ENCODE measurements at places on chromosomes 7 and 10. TPM values are rescaled to one million over a fixed set of nuclear protein-coding genes. Genes with fewer than 3 reads are reported as not detected.

The FAM131B gene
- total RNA-seq: 0.48 TPM

The DNAJC12 gene
- total RNA-seq: 2.6 TPM

The LRIT1 gene
- not detected for total RNA-seq

The COL13A1 gene
- 5.7 TPM for total RNA-seq

DNA sequence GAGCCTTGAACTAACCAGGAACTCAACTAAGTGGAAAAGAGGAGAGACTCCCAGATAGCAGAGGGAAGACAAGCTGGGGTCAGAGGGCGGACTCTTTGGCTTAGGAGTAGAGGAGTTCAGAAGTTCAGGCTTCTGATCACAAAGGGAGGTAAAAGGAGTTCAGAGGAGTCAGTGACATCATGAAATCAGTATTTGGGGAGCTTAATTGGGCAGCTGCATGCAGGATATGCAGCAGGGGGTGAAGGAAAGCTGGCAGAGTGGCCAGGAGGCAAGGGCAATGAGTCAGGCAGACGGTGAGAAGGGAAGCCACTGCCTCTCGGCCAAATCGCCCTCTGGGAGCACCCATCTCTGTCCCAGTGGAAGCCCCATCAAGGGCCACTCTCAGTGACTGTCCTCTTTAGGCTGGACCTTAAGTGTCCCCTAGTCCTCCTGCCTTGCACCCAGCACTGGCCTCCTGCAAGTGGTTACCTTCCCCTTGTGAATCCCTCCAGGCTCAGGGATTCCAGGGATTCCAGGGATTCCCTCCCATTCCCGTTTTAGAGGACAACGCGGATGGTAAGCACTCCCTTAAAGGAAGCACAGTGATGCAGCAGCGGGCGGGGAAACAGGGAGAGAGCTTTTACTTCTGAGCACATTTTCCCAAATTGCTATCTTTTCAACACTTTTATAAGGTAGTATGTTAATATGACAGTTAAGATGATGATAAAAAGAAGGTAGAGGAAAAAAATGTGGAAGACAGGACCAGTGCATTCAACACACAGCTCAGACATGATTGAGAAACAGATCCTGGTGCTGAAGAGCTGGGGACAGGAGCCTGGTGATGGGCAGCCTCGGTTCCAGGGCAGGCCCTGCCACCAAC lies 72.6 kb downstream of the KCNMA1 start:
- no peak for DNase-seq

- DNase-seq: no peak
These were observed 132.7 kb downstream of the ICA1 start for GRCh38 chr7:8129318-8129659.

DNA sequence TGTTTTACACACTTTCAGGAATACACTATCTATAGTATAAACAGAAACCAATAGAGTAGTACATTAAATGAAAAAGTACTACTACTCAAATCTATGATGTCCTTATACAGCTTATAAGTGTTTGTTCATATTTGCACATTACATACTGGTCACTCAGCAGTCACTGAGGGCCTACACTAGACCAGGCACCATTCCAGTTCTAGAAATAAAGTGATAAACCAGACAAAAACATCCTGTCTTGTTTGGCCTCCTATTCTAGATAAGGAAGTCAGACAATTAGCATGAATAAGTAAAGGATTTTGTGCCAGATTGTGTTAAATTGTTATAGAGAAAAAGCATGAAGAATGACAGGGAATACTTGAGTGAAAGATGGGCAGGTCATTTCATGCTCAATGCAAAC lies 219.0 kb downstream of the CRPPA start:
- no peak for DNase-seq

DNA sequence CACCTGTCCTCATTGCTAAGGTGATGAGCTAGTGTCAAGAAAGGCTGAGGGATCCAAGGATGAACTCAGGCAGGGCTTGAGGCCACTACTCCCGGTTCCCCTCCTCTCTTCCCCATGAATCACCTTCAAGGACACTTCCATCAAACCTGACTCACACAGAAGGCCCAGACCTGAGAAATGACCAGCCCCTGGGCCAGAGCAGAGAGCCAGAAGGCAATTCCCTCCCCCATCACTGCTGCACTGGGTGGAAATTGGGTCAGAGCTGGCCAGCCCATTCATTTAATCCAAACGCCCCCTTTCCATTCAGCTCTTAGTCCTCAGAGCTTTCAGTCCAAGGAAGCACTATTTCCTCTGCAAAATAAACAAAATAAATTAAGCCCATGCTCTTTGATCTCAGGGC lies 182.0 kb downstream of the KCNMA1 start:
- DNase-seq: no peak

DNA sequence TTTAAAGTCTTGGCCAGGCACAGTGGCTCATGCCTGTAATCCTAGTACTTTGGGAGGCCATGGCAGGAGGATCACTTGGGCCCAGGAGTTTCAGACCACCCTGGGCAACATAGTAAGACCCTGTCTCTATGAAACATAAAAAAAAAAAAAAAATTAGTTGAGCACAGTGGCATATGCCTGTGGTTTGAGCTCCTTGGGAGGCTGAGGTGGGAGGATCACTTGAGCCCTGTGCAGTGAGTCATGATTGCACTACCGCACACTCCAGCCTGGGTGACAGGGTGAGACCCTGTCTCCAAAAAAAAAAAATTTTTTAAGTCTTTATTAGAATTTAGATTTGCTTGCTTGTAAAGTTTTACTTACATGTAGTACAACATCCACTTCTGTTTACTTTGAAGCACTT lies 14.0 kb downstream of the WNT2 start:
- no peak for DNase-seq

- no peak for DNase-seq
These were observed 105.7 kb downstream of the NEURL1 start for GRCh38 chr10:103599211-103599610.

- DNase-seq: no peak
These were observed 56.7 kb downstream of the ZNF365 start for GRCh38 chr10:62430881-62431280.

Measured in right atrium auricular region (tissue), 2 donors.